ENCODE measurements at places on chromosomes 13 and 19.
A peak's percentile ranks its signal among the peaks of the same experiment; 100 is the strongest.

DNA sequence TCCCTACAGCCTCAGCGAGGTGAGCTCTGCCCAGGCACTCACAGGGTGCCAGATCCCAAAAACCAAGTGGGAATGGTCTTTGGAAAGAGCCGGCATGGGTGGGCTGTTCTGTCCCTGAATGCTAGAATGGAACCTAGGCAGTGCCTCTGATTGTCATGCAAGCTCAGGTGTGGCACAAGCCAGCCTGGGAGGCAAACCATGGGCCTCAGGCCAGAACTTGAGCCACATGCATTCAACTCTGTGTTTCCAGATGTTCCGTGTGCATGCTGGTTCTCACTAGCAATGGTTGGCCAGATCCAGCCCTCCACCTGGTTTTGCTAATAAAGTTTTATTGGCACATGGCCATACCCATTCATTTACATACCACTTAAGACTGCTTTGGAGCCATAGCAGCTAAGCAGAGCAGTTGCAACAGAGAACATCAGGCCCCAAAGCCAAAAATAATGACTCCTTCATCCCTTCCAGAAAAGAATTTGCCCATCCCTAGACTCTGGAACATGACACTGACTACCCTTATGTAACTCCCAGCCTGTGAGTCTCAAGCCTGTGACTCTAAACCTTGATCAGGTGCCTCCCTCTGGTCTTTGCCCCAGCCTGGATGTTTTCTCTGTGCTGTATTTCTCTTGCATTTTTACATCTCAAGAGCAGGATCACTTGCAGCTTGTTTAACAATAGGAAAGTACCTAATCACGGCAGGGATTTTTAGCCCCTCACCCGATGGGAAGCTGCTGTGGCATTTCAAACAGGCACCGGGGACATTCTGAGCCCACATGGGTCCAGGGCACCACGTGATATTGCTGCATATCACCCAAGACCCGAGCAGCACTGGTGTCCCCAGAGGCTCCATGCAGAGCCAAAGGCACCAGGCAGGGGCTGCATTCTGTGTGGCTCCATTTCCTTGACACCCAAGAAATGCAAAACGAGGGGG lies 55.4 kb upstream of the USE1 start:
- no peak for DNase-seq

DNA sequence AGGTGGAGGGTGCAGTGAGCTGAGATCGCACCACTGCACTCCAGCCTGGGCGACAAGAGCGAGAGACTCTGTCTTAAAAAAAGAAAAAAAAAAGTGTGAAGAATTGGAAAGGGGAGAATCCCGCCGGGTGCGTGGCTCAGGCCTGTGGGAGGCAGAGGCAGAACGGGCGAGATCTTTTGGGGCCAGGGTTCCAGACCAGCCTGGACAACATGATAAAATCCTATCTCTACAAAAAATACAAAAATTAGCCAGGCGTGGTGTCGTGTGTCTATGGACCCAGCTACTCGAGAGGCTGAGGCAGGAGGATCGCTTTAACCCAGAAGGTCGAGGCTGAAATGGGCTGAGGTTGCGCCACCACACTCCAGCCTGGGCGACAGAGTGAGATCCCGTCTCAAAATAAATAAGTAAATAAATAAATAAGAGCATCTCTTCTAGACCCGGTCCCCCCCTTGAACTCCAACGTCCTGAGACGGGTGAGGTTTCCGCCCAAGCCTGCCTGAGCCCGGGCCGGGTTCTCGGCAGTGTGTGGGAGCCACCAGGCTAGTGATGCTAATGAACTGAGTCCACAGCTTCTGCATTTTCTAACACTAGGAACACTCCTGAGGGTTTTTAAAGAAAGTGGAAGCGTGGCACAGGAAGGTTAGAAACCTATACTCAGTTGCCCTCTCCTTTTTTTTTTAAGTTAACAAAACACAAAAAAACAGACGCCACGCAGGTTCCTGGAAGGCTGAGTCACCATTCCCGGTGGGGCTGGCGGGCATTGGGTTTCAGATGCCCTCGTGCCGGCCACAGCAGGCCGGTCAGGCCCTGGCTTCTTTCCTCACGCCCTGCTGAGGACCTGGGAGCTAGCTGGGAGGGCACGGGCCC lies 22.0 kb downstream of the GPX4 start:
- DNase-seq, result no peak

DNA sequence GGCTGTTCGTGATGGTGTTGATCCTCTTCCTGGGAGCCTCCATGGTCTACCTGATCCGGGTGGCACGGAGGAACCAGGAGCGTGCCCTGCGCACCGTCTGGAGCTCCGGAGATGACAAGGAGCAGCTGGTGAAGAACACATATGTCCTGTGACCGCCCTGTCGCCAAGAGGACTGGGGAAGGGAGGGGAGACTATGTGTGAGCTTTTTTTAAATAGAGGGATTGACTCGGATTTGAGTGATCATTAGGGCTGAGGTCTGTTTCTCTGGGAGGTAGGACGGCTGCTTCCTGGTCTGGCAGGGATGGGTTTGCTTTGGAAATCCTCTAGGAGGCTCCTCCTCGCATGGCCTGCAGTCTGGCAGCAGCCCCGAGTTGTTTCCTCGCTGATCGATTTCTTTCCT lies 12.2 kb upstream of the C19orf33 start:
- no peak for DNase-seq

GRCh38 chr19:36113425-36113824 lies 1.2 kb downstream of the POLR2I start:
- DNase-seq, result no peak

DNA sequence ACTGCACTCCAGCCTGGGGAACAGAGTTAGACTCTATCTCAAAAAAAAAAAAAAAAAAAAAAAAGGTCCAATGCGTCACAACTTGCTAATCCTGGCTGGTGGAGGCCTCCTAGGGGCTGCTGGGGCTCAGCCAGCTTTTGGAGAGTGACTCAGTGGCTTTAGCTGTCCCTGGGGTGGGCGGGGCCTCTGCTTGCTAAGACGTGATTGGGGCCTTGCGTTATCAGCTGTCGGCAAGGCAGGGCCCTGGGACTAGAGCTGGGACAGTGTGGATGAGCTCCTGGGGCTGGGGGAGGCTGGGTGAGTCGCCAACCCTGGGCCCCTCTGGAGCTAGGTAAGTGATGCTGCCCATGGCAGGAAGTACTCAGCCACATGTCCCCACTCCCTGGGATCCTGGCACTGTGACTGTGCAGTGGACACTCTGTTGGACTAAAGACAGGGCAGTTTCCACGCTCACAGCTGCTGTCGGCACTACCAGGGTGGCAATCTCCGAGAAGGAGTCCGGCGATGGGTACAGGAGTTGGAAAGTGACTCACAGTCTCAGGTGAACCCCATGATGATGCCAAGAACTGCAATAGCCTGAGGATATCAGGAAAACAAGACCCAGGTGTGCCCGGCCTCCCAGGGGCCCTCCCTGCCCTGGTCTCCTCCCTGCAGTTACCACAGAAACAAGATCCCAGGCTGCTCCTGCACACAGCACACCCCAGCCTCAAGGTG lies 32.2 kb downstream of the F2RL3 start:
- peak; percentile 70 for DNase-seq

DNA sequence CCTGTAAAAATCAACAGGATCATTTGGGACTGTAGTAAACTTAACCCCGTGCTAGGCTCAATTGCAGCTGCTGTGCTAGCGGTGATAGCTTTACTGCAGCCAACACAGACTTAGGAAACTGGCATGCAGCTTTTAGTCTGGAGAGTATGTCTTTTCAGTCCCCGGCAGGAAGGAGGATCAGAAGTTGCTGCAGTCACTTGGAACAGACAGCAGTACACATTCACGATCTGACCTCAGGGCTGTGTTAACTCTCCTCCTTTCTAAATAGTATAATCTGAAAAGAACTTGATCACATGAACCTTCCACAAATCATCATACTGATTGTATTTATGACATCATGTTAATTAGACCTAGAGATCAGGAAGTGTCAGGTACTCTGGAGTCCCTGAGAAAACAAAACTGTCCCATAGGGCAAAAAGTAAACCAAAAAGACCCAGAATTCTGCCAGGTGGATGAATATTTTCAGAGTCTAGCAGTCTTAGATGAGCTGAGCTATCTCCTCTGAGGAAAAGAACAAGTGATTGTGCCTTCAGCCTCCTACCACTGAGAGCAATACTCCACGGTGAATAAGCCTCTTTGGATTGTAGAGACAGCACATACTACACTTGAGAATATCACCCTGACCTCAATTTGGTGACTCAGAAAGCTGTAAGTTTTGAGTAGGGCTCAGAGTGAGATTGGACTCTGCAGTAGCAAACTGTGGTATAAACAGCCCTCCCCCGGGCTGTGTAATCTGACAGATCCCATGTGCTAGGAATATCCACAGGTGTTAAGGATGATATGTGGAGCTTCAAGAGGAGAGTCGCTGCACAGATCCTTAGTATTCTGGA lies 181.0 kb upstream of the GPR12 start:
- DNase-seq, result no peak

- no peak for DNase-seq
These were observed 458.0 kb upstream of the GPC6 start for GRCh38 chr13:92768602-92769001.

DNA sequence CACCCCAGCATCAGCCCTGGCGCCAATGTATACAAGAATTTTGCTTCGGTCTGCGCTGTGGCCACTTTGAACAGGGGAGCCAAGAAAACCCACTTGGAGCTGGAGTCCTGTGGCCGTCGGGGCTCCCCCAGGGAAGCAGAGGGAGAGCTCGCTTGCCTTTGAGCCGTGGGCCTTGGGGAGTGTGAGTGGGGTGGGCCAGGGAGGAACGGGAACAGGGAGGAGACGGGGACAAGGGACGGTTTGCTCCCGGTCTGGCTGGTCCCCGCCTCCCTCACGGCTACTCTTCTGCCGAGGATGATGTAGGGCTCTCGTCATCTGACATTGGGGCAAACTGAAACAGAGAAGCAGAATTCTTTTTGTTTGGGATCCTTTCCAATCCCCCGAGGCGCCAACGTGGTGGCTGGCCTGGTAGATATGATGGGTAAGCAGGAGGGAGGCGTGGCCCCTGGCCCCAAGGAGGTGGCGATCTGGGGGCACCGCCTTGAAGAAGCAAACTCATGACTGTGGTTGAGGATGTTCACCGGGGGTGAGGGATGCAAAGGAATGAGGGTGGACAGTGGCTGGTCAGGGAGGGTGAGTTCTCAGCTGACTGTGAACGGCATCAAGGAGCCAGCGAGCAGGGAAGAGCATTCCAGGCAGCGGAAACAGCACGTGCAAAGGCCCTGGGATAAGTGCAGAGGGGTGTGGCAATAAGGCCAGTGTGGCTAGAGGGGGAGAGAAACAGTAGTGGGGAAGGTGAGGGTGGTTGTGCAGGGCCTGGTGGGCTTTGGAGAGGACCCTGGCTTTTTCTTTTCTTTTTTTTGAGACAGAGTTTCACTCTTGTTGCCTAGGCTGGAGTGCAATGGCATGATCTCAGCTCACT lies 10.9 kb upstream of the SPC24 start:
- peak; percentile 34 for DNase-seq

DNA sequence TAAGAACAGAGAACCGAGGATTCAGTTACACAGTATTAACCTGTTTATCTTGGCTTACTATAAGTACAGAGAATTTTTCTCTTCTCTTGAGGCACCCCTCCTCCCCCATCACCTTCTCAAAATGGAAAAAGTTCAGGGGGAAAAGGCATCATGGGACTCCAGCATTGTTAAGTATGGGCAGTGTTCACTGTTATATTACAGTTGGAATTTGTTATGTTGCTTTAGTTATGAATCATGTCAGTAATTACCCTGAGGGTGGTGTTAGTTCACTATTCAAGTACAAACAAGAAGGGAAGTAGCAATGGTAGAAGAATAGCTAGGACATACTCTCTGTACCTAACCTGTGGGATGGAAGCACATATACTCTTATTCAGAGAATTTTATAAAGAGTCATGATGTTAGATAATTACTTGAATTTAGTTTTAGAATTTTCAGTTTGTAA lies 12.0 kb downstream of the LPAR6 start:
- DNase-seq, result peak; percentile 30

- DNase-seq, result no peak
These were observed 13.7 kb upstream of the SMARCA4 start for GRCh38 chr19:10946958-10947657.

- no peak for DNase-seq
These were observed 127.1 kb upstream of the SPACA7 start for GRCh38 chr13:112248862-112249592.

Measured in hematopoietic multipotent progenitor cell treated with erythropoietin and hydrocortisone succinate and interleukin-3 and kit ligand, for 6 days (in vitro differentiated cells).